ENCODE measurements at places on chromosomes 2 and 18.

DNA sequence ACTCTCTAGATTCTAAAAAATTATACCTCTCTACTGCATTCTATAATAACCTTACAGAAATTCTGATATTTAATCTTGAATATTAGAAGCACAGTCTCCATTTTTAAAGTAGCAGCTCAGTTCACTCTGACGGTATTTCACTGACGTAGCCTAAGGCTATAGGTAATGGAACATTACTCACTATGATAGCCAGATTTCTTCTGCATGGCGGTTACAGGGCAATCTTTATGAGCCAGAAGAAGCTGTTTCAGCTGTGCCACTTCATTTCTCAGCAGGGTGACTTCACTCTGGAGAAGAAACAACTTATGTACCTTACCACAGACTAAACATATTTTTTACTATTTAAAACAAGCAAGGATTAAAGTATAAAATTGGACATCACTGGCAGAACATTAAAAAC is 75.3 kb upstream of the CHN1 start:
- no peak for DNase-seq

DNA sequence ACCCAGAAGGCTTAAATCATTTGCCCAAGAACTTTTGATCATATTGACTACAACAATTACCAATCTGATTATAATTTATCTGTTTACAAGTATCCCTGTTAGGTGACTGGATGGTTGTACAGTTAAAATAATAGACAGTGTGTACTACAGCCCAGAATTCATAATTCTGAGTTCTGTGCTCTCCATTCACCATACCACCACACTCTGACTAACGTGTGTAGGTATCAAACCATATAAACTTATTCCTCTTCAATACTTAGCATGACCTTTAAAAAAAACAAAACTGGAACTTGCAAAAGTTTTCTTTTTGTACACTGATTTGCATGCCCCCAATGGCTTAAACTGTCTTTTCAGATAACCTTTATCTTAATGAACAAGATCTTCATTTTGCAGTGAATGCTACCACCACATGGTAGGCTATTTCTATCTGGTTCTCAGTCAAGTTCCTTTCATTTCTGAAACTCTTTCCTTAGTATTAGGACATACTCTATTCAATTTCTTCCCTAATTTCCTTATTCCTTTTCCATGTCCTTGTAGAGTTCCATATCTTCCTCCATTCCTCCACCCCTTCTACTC is 50.9 kb downstream of the SOS1 start:
- no peak for DNase-seq

GRCh38 chr2:11998218-11998617 is 251.8 kb downstream of the LPIN1 start:
- DNase-seq, result no peak

DNA sequence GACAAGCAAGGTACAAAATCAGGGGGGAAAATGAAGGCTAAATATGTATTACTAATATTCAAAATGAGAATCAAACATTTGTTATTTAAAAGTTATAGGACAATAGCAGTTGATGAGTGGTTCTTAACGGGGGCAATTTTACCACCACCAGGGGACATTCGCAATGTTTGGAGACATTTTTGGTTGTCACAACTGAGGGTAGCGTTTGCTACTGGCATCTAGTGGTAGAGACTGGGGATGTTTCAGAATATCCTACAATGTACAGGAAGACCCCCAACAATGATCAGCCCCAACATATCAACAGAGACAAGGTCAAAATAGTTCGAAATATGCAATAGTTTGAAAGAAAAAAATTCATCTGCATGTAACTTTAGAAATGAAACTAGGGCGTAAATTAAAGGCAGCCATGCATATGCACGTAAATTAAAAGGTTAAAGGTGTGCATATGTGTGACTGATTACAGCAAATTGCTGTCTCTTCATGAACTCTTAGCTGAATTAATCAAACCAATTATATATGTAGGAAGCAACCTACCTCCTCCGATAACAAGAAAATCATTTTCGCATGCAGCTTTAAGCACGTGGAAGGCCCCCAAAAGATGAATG is 61.2 kb upstream of the CUL3 start:
- peak; percentile 29 for DNase-seq

GRCh38 chr2:113133704-113134598 is 6.6 kb downstream of the IL1RN start:
- DNase-seq, result no peak

GRCh38 chr2:240833724-240834285 is 13.8 kb upstream of the KIF1A start:
- no peak for DNase-seq

All from GM10248 (cell line).